ENCODE measurements at places on chromosomes 7 and 10. TPM values are rescaled to one million over a fixed set of nuclear protein-coding genes. Genes with fewer than 3 reads are reported as not detected.

The ADCY1 gene
- total RNA-seq = 0.49 TPM

The FAM237B gene
- total RNA-seq = not detected

The SPDYE2B gene
- total RNA-seq = not detected

The RBM48 gene
- total RNA-seq = 5.8 TPM

The TCAF2 gene
- 12.3 TPM for total RNA-seq

The PLAC9 gene
- 89.7 TPM for total RNA-seq

The ZNF25 gene
- total RNA-seq = 8.1 TPM

The MAGI2 gene
- 1.3 TPM for total RNA-seq

The COL17A1 gene
- 0.36 TPM for total RNA-seq

The SND1 gene
- 252 TPM for total RNA-seq

The RHOBTB1 gene
- total RNA-seq = 7.8 TPM

The ZNF804B gene
- not detected for total RNA-seq

The ZWINT gene
- total RNA-seq = 10.2 TPM

The PLCE1 gene
- 3.2 TPM for total RNA-seq

The ARHGEF35 gene
- total RNA-seq = 0.65 TPM

The SLIT1 gene
- not detected for total RNA-seq

The USP54 gene
- total RNA-seq = 5.4 TPM

The DKK1 gene
- total RNA-seq = 229 TPM

The CCZ1B gene
- total RNA-seq = 7.6 TPM

The SEMA4G gene
- 4.2 TPM for total RNA-seq

The NPSR1 gene
- total RNA-seq = not detected

The ZNF239 gene
- 1.8 TPM for total RNA-seq

The CNPY1 gene
- not detected for total RNA-seq

The CPN1 gene
- total RNA-seq = not detected

The MYOZ1 gene
- not detected for total RNA-seq

The FOXI2 gene
- total RNA-seq = not detected

Data from cardiac atrium fibroblast (primary cell).